Fibroblast of lung (primary cell): ENCODE measurements at places on chromosomes 12 and 14. TPM values are rescaled to one million over a fixed set of nuclear protein-coding genes. Genes with fewer than 3 reads are reported as not detected.
A peak's percentile ranks its signal among the peaks of the same experiment; 100 is the strongest.

Gene CNTN1
- 0.22 and 0.35 TPM in 2 replicates for polyA plus RNA-seq

Gene INHBC
- polyA plus RNA-seq, result 0.05 TPM in 1 of 2 replicates, not detected in the other

Gene TMX1
- 32.6 and 36.5 TPM in 2 replicates for polyA plus RNA-seq

Gene SERPINA12
- polyA plus RNA-seq, result not detected in 2 replicates

Gene TCP11L2
- 9.9 and 23.6 TPM in 2 replicates for polyA plus RNA-seq

Gene FLRT2
- 4.6 and 10.5 TPM in 2 replicates for polyA plus RNA-seq

Gene PRH2
- 0.14 TPM in 1 of 2 replicates, not detected in the other for polyA plus RNA-seq

Gene EPYC
- polyA plus RNA-seq, result 0.05 and 0.07 TPM in 2 replicates

Gene NUAK1
- polyA plus RNA-seq, result 4.6 and 20.7 TPM in 2 replicates

Gene RPL10L
- not detected in 2 replicates for polyA plus RNA-seq

- peak; percentile 95 for DNase-seq
Observed at GRCh38 chr14:81384900-81385299, 15.2 kb downstream of the STON2 start.

GRCh38 chr14:69593018-69593677 lies 18.2 kb upstream of the SUSD6 start:
- DNase-seq, result peak; percentile 65

- peak; percentile 56 for DNase-seq
Observed at GRCh38 chr14:61560323-61560722, 135.0 kb upstream of the HIF1A start.

DNA sequence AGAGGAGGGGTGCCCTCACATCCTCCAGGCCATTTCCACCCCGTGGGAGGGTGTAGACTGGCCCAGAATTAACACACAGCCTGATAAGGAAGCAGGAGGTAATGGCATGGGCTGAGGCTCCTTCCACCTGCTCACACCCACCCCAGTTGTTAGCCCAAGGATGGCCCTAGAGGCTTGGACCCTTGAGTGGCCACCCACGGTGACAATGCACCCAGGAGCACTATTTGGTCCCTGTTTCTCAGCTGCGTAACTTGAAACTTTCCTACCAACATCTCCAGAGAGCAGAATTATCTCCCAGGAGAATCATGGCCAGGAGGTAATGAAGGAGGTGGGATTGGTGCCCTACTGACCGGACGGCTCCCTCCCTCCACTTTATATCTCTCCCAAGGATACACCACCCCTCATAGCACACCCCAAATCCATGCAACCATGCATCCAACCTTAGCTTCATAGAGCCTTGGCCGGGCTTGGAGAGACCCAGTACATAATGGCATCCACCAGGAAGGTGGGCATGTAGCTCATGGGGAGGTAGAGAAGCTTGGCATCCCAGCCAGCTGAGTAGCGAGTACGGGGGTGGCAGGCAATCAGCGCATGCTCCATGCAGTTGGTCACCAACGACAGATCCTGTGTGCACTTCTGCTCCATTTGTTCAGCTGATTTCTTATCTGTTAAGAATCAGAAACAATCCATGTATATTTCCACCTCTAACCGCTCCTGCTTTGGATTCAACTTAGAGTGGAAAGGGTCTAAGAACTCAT lies 5.6 kb downstream of the RDH16 start:
- no peak for DNase-seq

DNA sequence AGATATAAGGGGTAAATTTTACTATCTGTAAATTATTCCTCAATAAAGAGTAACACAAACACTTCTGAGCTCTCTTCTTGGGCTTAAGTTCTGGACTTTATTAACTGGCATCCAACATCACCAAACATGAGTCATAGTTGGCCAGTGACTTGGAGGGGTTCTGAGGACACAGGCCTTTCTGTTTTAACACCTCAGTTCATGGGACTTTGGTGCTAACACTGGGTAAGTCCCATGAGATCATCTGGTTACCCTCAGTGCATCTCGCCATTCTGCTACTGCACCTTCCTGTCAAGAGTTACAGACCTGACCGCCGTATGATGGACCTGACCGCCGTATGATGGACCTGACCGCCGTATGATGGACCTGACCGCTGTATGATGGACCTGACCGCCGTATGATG lies 9.9 kb downstream of the SLC15A4 start:
- no peak for DNase-seq

DNA sequence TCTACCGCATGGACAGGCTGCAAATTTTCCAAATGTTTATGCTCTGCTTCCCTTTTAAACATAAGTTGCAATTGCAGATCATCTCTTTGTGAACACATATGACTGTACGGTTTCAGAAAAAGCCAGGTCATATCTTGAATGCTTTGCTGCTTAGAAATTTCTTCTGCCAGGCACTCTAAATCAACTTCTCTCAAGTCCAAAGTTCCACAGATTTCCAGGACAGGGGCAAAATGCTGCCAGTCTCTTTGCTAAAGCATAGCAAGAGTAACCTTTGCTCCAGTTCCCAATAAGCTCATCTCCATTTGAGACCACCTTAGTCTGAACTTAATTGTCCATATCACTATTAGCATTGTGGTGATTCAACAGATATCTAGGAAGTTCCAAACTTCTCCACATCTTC lies 13.6 kb upstream of the RERGL start:
- DNase-seq, result no peak

DNA sequence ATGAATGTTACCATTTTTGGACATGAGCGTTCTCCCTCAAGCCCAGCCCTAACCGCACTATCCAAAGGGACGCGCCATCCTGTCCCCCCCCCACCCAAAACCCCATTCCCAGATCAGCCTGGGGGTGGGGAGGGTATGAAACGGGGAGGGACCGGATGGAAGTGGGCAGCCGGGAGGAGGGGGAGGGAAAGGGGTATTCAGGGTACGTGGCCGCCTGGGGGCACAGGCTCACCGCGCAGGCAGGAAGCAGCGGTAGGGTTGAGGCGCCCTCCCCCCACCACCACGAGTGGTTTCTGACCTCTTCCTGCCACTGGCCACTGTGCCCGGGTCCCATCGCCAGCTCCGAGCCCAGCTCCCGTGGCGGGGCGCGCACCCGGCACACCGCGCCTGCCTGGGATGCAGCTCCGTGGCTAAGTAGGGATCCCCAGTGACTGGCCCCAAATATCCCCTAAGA lies 1.4 kb downstream of the ACTN1 start:
- peak; percentile 95 for DNase-seq

- no peak for DNase-seq
Observed at GRCh38 chr14:95553141-95553540, 18.3 kb downstream of the GLRX5 start.

DNA sequence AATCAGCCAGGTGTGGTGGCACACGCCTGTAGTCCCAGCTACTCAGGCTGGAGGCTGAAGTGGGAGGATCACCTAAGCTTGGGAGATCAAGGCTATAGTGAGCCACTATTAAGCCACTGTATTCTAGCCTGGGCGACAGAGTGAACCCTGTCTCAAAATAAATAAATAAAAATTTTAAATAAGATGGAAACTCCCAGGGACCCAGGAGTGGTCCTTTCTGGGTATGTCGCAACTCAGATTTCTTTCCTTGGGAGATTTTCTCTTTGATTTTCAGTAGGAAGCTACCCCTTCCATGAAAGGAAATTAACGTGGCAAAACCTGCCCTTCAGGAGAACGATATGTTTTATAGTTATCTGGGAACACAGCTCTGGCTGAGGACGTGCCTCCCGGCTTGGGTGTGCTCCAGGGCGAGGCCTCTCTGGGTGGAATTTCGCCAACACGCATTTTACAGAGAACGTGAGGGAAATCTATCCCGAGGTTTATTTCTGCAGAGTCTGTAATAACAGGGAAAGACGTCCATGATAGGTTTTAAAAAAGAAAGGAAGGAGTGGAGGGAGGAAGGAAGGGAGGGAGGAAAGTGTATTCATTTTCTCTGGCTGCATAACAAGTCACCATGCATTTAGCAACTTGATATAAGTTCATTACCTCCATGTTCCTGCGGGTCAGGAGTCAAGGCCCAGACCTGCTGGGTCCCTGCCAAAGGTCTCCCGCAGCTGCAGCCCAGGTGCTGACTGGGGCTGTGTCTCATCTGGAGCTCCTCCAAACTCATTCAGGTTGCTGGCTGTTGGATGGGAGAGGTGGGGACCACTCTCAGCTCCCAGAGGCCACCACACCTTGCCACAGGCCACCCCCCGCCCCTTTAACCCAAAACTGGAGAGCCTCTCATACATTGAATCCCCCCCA lies 80.6 kb upstream of the GSC start:
- DNase-seq, result no peak

DNA sequence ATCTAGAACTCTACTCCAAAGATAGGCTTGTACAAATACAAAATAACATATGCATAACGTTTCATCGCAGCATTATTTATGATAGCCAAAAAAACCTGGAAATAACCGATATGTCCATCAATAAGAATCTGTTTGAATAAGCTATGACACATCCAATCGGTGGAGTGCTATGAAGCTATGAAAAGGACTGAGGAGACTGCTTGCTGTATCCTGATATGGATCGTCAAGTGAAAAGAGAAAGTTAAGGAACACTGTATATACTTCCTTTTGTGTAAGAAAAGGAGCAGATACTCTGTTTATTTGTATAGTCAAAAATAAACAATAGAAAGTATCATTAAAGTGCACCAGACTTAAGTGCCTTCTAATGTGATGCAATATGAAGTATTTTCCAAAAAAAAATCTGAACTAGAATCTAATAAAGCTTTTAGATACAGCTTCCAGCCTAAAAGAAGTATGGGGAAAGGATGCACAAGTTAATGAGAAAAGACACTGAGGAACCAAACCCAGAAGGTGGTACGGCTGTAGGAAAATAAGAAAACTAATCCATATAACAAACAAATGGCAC lies 645 bp upstream of the KLHDC1 start:
- no peak for DNase-seq

- DNase-seq, result no peak
Observed at GRCh38 chr12:121648458-121649028, 20.9 kb downstream of the MORN3 start.

DNA sequence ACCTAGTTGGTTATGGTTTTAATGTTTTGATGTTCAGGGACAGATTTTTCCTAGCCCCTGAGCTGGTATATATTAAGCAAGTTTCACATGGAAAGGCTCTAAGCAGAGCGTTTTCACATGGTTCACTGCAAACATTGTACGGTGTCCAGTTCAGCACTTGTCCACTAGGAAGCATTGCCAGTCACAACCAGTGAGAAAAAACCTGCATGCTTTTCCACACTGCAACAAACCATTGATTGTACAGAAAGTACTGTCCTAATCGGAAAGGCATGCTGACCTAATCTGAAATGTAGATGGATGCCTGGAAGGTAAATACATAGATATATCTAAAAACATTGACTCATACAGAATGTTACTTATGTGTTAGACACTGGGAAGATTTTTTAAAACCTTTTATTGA lies 25.0 kb upstream of the NPAS3 start:
- DNase-seq, result no peak

- DNase-seq, result no peak
Observed at GRCh38 chr12:92077530-92077929, 68.1 kb downstream of the BTG1 start.

DNA sequence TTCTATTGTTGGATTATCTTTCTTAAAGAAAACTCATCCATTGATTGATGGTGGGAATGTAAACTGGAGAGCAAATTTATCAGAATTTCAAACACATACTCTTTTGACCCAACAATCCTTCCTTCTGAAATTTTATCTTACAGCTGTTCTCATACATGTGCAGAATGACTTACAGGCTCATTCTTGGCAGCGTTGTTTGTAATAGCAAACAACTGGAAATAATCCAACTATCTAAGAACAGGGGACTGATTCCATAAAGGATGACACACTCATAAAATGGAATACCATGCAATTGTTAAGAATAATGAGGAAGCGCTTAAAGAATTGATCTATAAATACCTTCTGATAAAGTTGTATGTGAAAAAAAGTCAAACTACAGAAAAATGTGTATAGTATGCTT lies 24.0 kb downstream of the RHOJ start:
- no peak for DNase-seq

DNA sequence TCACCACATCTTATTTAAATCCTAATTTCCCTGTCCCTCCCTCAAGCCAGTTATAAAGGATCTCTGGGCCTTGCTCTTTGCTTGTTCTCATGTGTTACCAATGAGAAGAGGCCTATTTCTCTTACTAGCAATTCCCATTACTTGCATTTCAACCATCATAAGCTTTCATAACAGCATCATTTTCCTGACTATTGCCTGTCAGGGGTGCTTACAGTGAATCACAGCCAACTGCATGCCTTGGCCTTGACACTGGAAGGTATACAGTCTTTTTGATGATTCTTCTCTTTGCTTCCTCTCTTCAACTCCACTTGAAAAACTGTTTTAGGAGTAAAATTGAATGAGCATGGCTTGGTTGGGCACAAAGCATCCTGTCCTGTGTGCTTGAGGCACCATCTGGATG lies 127.0 kb downstream of the NPAS3 start:
- DNase-seq, result no peak

DNA sequence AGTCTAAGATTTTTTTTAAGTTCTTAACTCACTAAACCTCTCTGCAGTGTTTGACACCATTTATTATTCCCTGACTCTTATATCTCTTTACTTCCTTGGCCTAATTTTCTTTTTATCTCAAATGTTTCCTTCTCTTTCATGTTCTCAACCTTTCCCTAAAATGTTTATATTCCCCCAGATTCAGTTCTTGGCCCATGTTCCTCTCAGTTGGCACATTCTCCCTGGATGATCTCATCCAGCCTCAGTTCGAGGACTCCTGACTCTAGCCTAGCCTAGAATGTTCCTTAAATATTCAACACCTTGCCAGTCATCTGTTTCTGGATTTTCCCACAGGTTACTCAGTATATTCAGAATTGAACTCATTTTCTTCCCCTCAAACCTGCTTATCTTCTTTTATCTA lies 81.3 kb downstream of the SCN8A start:
- DNase-seq, result peak; percentile 28

- DNase-seq, result peak; percentile 67
Observed at GRCh38 chr14:69685716-69686115, 74.3 kb downstream of the SUSD6 start.

GRCh38 chr12:93882763-93883162 lies 205.6 kb downstream of the CRADD start:
- DNase-seq, result no peak

DNA sequence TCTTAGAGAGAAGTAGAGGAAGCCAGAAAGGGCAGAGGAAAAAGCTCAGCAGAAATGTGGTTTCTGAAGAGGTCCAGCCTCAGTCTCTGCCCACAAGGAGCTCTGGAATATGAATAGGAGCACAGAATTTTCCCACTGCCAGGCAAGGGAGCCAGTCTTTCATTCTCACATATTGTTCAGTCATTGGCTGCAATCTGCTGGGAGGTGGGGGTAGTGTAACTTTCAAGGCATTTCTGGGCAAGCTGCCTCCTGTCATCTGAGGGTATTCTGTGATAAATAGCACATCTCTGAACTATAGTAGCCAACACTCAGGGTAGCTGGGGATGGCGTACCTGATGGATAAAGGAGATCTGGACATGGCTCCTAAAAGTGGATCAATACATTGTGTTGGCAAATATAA lies 127.2 kb downstream of the LRRK2 start:
- DNase-seq, result no peak

GRCh38 chr12:68854078-68854468 lies 46.1 kb downstream of the MDM2 start:
- no peak for DNase-seq

DNA sequence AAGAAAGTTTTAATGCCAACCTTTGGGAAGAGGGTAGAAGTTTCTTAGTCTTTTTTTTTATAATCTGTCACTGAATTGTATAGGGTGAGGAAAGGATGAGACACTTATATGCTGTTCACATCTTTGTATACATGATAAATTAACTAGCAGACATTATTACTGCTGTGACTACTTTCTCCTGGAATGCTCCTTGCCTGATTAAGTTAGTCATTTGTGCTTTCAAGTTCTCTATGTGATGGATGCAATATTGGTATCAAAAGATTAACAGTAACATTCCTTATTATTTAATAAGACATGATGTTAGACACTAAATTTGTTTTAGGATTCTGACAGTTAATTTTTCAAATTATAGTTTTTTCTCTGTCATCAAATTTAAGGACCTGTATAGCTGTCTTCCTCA lies 223.4 kb upstream of the GARIN2 start:
- peak; percentile 1 for DNase-seq

GRCh38 chr12:43880547-43880946 lies 44.7 kb downstream of the TMEM117 start:
- no peak for DNase-seq
